ENCODE measurements at places on chromosomes 13 and 19.

GRCh38 chr13:114185182-114185971, 6.3 kb downstream of the CFAP97D2 start:
- DNase-seq = no peak

- no peak for DNase-seq
Measured at GRCh38 chr13:86003029-86003428, 203.8 kb upstream of the SLITRK6 start.

- DNase-seq = no peak
Measured at GRCh38 chr19:10929402-10929794, 787 bp downstream of the TIMM29 start.

DNA sequence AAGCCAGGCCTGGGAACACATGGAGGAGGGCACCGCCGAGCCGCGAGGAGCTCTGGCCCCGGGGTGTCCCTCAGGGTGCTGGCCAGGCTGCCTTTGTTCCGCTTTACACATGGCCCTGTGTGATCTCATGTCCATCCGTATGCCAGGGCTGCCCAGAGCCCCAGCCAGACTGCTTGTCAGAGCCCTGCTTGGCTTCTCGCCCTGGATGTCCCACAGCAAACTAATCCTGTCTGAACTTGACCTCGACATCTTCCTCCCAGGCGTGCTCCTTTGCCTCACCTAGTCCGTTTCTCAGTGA, 14.3 kb downstream of the BCKDHA start:
- DNase-seq = no peak

GRCh38 chr13:78598116-78598781, 5.1 kb downstream of the POU4F1 start:
- no peak for DNase-seq

GRCh38 chr19:52923778-52924593, 758 bp upstream of the ZNF888 start:
- DNase-seq = peak; percentile 84

- no peak for DNase-seq
Measured at GRCh38 chr13:28585561-28585960, 73.4 kb upstream of the POMP start.

- DNase-seq = peak; percentile 10
Measured at GRCh38 chr13:101942038-101942437, 459.8 kb downstream of the FGF14 start.

GRCh38 chr13:85661675-85662074, 137.5 kb downstream of the SLITRK6 start:
- DNase-seq = no peak

GRCh38 chr19:52336791-52337381, 843 bp downstream of the ZNF610 start:
- DNase-seq = peak; percentile 4

- no peak for DNase-seq
Measured at GRCh38 chr19:51354742-51355148, 11.4 kb downstream of the ETFB start.

- DNase-seq = peak; percentile 59
Measured at GRCh38 chr13:60431108-60431700, 34.2 kb downstream of the TDRD3 start.

- DNase-seq = peak; percentile 27
Measured at GRCh38 chr19:30719189-30719998, 347.2 kb downstream of the ZNF536 start.

- DNase-seq = no peak
Measured at GRCh38 chr19:33470686-33471085, 50.9 kb downstream of the PEPD start.

GRCh38 chr13:110528371-110528770, 33.2 kb downstream of the RAB20 start:
- no peak for DNase-seq

DNA sequence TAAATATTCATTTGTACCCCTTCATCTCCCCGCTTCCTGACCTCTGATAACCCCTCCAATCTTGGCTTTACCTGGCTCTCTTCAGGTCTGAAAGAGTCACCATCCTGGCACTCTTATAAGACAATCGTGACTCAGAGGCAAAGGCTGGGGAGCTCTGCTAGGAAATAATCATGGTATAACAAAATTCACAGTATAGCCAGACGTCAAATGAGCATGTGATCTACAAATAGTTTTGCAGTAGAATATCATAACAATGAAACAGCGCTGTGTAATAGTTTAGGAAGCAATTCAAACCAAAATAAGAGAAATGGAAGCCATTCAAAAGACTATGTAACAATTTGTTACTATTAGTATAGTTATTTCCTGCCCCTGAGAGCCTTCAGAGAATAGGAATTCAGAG, 34.2 kb downstream of the RXFP2 start:
- DNase-seq = peak; percentile 80

GRCh38 chr19:5814123-5814851, 9.4 kb downstream of the NRTN start:
- no peak for DNase-seq

DNA sequence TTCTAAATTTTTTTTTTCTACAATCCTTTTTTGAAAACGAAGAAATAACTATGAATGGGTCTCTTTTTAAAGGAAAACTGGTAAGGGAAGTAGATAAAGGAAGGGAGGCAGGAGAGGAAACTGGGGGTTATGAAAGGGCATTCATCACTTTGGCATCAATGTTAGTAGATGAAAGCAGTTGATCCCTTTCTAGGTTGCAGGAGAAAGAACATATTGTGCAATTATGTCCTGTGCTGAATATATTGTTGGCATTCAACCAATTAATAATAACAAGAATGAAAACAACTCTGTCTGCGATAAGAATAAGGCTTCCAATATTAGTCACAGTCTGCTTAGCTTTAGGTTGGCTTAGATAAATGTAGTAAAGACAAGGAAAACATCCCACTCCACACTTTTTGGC, 796.8 kb upstream of the KLHL1 start:
- no peak for DNase-seq

GRCh38 chr13:57982782-57983181, 351.2 kb downstream of the PCDH17 start:
- no peak for DNase-seq

DNA sequence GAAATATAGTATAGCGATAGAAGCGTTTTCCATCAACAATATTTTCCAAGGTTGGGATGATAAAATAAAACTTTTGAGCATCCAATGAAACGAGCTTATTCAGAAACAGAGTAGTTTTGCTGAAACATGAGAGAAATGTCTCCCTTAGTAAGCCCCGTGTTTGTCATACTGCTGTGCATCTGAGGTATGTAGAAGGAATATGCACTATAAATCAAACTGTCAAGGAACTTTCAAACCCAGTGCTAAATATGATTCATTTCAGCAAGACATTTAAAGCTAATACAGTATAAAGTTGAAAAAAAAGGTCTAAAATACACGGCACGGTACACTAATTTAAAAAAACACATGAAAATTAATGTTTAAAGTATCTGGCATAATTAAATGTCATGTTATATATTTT, 546.2 kb downstream of the SLITRK5 start:
- DNase-seq = no peak

- no peak for DNase-seq
Measured at GRCh38 chr13:113763961-113764792, 5.2 kb downstream of the TMEM255B start.

GRCh38 chr19:2050349-2050990, 574 bp downstream of the MKNK2 start:
- DNase-seq = no peak

DNA sequence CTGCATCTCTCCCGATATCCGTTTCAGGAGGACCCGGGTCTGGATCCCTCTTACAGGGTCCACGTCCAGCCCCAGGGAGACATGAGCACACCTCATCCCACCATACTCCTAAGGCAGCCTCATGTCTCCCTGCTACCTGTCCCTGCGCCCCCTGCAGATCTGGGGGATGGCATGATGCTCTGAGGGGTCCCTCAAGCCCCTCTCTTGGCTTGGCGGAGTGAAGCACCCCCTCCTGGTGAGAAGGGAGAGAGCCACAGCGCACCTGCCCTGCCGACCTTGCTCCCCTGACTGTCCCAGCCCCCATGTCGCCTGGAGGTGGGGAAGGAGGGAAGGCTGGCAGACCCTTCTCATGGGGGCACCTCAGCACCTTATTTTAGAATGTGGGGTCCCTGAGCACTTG, 21.5 kb upstream of the ARHGEF7 start:
- DNase-seq = no peak

DNA sequence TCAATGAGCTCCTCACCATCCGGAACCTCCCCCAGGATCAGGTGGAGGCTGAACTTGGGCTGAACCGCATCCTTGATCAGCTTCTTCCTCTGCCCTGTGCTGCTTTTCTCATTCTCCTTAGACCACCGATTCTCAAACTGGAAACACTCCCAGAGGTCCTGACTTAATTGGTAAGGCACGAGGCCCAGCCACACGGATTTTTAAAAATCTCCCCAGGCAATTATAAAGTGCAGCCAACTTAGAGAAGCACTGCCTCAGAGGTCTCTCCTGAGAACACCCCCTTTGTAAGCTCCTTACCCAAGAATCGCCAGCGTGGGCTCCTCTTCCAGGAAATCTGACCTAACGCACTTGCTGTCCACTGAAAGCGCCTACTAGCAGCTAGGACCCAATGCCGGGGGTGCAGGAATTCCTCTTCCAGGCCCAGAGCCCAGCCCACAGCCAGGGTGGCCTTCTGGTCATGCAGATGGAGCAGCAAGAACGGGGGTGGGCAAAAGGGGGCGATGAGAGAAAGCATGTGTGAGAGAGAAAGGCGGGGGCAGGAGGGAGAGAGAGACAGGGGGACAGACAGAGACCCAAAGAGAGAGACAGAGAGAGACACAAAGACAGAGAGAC, 66.9 kb upstream of the CACNA1A start:
- DNase-seq = no peak

DNA sequence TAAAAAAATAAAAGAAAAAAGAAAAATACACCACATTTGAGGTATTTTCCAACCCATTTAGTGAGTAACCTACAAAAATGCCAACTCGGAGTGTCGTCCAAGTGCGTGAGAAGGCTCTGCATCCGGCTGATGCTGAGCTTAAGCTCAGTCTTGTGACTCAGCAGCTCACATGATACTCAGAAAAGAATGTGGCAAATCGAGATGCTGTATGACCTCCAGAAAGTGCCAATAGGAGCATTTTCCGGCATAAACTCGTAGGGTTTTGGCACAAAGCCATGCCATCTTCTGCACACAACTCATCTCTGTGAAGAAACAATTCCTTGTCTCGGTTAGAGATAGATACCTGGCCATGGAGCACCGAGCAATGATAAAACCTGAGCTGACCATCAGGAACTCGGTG, 58.5 kb downstream of the TRPM4 start:
- peak; percentile 83 for DNase-seq

DNA sequence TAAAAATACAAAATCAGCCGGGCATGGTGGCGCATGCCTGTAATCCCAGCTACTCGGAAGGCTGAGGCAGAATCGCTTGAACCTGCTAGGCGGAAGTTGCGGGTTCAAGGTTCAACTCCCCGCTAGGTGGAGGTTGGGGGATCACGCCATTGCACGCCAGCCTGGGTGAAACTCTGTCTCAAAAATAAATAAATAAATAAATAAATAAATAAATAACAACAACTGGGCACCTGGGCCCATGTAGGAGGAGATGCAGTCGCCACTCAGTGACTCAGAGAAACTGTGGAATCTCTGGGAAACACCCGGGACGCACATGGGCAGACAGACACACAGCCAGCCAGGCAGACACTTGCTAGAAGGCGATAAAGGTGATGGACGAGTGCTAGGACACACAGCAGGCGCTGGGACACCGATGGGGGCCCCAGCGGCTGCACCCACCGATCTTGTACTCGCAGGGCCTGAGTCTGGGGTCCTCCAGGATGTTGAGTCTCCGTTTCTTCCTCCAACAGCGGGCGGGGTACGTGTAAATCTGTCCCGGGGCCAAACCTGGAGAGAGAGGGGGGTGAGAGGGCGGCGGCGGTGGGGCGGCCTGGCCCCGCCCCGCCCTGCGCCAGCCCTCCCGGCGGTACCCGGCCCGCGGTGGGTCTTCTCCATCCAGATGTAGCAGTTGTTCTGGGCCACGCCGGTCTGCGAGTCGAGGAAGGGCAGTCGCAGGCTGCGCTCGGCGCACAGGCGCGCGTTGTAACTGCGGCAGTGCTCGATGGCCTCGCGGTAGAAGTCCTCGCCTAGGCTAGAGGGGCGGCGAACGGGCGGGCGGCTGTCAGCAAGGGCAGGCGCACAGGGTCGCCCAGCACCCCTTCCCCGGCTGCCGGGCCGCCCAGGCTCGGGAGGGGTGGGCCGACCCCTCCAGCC, 1.8 kb downstream of the DPF1 start:
- no peak for DNase-seq

DNA sequence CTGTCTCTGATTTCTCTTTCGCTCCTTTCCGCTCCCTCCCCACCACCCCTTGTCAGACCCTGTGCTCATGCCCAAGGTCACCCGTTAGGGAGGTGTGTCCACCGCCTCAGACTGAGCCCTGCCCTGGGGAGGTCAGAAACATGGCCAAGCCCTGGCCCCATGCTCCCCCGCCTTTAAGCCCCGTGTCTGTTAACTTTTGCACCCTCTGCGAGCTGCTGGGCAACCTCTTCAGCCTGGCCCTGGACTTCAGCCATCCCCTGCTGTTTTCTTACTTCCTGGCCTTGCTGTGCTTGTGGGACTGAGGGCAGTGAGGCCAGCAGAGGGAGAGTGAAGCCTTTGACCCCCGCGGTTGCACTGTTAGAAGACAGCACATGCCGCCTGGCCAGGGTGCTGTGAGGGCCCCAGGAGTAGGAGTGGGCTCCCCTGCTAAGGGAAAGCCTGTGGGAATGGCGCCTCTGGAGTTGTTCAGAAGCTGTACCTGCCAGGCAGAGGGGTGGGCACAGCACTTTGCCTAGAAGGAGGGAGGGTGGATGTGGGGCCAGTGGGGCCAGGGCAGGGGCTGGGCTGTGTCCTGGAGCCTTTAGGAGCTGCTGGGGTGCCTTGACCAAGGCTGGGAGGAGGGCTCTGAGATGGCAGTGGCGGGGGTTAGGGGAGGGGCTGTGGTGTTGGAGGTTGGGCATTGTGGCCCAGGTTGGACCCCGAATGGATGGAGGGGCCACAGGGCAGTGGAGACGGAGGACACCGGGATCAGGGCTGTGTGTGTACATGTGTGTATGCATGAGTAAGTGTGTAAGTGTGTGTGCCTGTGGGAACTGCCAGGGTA, 7.9 kb downstream of the UPF1 start:
- peak; percentile 25 for DNase-seq

GRCh38 chr19:28737021-28737895, 475.7 kb downstream of the UQCRFS1 start:
- DNase-seq = peak; percentile 67

DNA sequence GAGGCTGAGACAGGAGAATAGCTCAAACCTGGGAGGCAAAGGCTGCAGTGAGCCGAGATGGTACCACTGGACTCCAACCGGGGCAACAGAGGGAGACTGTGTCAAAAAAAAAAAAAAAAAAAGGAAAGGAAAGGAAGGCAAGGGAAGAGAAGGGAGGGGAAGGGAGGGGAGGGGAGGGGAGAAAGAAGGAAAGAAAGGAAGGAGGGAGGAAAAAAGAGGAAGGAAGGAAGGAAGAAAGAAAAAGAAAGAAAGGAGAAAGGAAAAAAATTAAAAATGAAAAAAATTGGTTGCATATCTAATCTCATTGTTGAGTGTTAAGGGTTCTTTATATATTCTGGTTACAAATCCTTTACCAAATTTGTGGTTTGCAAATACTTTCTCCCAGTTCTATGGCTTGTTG, 45.7 kb downstream of the ACSBG2 start:
- DNase-seq = no peak

DNA sequence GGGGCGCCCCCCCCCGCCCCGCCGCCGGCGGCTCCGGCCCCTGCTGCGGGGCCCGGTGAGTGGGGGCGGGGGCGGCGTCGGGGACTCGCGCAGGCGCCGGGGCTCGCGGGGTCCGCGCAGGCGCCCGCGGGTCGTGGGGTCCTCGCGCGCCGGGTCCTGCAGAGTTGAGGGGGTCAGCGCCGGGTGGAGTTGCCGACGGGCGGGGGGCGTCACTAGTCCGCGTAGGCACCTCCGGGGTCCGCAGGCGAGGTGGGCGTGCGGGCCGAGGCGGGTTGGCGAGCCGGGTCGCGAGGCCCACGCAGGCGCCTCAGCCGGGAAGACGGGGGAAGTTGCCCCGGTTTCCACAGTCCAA, 365 bp downstream of the PPP6R1 start:
- no peak for DNase-seq
